ENCODE measurements at places on chromosomes 16 and 17.

DNA sequence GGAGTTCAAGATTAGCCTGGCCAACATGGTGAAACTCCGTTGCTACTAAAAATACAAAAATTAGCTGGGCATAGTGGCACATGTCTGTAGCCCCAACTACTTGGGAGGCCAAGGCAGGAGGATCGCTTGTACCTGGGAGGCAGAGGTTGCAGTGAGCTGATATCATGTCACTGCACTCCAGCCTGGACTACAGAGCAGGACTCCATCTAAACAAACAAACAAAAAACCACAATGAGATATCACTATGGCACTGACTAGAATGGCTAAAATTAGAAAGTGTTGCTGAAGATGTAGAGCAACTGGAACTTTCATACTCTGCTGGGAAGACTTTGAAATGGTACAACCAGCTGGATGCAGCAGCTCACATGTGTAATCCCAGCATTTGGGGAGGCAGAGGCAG is 6.5 kb upstream of the TNK1 start:
- DNase-seq = no peak

DNA sequence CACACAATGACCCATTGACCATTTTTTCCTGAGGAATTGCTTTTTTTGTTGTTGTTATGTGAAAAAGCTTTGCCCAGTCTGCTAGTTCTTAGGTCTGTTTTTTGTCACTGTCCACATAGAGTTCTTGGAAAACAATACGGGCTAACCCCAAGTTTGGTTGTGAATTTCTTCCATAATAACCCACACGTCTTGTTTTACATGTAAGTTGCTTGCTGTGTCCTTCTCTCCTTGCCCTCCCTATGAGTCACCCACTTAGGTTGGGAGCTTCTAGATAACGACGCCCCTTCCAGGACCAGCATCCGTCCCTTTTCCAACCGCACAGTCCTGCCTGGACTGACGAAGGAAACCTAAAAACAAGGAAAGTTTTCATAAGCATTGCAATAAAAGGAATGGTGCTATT is 175.3 kb upstream of the HS3ST3A1 start:
- no peak for DNase-seq

GRCh38 chr17:37212179-37212578 is 163.6 kb upstream of the C17orf78 start:
- DNase-seq = peak; percentile 5

DNA sequence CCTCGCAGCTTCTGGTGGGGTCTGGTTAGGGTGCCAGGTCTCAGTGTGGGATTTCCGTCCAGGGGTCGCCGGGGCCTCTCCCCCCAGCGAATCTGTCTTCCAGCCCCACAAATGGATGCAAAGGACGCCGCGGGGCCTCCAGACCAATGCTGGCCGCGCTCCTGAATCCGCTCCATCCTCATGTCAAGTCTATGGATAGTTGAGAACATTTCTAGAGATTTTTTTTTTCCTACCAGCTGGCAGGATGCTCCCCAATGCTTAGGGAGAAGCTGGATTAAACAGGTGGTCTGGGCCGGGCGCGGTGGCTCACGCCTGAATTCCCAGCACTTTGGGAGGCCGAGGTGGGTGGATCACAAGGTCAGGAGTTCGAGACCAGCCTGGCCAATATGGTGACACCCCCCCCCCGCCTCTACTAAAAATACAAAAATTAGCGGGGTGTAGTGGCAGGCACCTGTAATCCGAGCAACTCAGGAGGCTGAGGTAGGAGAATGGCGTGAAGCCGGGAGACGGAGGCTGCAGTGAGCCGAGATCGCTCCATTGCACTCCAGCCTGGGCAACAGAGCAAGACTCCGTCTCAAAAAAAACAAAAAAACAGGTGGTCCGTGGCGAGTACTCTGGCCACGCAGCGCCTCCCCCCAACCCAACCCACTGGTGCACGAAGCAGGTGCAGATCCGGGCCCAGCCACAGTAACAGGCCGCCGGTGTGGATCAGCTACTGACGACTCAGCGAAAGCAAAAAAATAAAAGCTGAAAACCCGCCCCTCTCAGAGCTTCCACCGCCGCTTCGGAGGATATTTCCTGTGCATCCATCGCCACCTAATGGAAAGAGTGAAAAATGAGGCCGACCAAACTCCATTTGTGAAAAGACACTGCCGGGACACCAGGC is 1.1 kb upstream of the NXN start:
- peak; percentile 86 for DNase-seq

DNA sequence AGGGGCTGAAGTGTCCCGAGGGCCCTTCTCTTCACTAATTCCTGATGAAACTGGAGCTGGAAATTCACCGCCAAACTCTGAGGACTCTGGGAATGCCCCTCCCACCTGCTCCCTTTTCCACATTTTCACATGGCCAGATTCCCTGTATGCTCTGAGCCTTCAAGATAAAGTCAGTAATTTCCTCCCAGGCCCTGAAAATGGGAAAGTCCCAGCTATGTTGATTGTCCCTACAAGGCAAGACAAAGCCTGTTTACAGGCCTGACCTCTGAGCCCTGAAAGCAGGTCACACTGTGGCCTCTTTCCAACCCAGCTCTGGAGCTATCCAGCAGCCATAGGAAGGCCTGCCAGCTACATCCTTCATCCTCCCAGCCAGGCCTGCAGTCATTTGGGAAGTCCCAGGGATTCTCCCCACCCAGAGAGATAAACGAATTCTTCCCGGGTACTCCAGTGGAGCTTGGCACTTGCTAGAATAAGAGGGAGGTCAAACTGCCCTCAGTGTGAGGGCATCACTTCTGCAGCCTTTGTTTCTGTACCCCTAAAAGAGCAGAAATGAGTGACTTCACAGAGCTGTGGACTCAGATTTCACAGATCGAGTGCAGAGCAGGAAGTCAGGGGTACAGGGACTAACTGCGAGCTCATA is 19.6 kb upstream of the CCL2 start:
- no peak for DNase-seq

GRCh38 chr16:1839554-1839953 is 12.5 kb downstream of the FAHD1 start:
- peak; percentile 80 for DNase-seq

- peak; percentile 68 for DNase-seq
Observed at GRCh38 chr16:21097151-21097550, 53.5 kb downstream of the DNAH3 start.

- no peak for DNase-seq
Observed at GRCh38 chr17:1169221-1169928, 10.4 kb downstream of the ABR start.

GRCh38 chr16:89620406-89620841 is 7.0 kb downstream of the DPEP1 start:
- no peak for DNase-seq

- DNase-seq = peak; percentile 77
Observed at GRCh38 chr17:75404223-75404730, 1.2 kb downstream of the GRB2 start.

GRCh38 chr17:21165922-21166594 is 39.3 kb downstream of the DHRS7B start:
- no peak for DNase-seq

DNA sequence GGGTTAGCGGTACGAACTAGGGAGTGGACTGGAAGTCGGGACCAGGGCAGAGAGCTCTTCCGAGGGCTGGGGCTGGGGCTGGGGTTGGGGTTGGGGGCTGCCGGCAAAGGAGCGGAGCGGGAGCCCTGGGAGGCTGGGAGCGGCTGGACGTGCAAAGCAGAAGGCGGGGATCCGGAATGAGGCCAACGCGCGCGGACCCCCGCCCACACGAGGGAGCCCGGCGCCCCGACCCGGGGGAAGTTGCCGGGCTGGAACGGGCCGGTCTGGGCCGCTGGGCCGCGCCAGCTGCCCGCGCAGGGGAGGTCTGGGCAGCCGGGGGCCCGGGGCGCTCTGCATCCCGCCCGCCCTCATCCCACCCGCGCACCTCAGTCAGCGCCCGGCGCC is 323 bp downstream of the ST3GAL2 start:
- DNase-seq = no peak

DNA sequence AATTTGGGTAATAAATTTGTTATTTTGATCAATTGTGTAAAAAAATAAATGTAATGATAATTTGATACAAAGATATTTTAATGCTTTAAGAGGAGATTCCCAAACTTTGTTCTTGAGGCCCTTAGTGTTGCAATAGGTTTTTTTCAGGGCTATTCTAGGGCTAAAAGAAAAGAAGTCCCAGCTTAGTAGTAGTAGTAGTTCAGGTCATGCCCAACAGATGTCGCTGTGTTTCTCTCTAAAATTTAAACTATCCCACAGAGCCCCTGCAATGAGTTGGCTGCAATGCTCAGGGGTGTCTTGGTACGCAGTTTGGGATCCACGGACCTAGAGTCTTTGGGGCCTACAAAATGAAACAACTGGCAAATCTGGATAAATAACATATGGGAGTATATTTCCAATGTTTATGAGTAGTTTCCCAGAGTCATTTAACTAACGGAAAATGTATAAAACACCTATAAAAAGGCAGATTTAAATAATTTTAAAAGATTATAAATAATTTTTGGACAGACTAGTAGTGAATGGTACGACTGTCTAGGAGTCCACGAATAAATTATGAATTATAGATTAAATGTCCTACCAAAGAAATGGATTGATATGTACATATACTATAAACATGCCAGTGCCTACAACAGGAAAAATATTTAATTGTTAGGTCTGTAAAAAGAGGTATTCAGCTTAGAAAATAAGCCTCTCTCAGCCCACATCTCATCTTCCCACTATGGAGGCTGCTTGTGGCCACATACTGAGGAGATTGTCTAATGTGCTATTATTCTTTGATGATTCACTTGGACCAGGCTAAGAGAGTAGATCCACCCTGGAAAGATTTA is 228.5 kb upstream of the PMFBP1 start:
- peak; percentile 71 for DNase-seq

GRCh38 chr17:40517286-40517662 is 15.9 kb upstream of the TNS4 start:
- no peak for DNase-seq

DNA sequence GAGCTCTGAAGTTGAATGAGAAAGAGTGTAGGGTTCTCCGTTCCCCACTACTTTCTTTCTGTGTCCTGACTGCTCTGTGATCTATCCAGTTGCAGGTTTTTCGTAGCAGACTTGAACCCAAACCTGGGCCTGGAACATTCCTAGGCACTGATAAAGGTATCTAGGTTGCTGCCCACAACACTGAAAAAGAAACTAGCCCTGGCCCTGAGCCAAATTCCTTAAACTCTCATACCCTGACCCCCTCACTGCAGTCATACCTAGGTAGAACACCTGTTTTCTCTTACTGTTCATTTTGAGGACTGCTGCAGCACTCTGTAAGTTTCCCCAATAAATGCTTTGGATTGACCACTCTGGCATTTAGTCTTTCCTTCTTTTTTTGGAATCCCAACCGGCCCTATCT is 5.4 kb downstream of the HYDIN start:
- no peak for DNase-seq

DNA sequence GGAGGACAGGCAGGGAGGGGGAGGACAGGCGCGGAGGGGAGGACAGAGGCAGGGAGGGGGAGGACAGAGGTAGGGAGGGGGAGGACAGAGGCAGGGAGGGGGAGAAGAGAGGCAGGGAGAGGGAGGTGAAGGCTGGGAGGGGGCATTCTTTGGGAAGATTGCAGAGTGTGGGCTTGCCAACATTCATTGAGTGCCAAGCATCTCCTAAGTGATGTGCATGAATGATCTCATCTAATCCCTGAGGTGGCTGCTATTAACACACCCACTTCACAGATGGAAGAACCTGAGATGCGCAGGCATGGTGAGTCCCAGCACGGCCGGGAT is 58.3 kb downstream of the NT5M start:
- DNase-seq = no peak

DNA sequence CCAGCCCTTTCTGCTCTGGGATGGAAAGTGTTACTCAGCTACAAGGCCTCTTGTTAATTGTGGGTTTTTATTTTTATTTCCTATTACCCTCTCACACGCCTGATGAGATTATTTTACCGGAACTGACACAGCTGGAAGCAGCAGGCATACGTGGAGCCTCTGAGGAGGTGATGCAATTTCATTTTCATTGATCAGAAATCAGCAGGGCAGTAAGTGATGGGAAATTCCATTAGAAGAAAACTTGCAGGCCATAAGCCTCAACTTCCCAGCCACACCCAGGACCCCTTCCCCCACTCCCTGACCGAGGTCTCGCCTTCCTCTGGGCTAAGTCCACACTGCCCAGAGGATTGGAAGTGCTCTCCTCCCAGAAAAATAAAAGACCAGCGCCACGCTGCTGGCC is 69.7 kb downstream of the ZFHX3 start:
- DNase-seq = peak; percentile 49

DNA sequence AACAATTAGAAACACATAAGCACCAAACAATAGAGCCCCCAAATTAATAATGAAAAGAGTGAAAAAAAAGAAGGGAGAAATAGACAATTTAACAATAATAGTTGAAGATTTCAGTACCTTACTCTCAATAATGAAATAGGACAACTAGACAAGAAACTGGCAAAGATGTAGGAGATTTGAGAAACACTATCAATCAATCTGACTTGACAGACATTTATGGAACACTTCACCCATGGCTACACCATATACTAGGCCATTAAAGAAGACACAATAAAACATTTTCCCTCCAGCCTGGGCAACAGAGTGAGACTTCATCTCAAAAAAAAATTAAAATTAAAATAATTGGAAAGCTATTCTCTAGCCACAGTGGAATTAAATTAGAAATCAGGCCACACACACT is 5.0 kb upstream of the DUS1L start:
- DNase-seq = no peak

GRCh38 chr17:51079049-51079448 is 41.6 kb downstream of the SPAG9 start:
- peak; percentile 68 for DNase-seq

DNA sequence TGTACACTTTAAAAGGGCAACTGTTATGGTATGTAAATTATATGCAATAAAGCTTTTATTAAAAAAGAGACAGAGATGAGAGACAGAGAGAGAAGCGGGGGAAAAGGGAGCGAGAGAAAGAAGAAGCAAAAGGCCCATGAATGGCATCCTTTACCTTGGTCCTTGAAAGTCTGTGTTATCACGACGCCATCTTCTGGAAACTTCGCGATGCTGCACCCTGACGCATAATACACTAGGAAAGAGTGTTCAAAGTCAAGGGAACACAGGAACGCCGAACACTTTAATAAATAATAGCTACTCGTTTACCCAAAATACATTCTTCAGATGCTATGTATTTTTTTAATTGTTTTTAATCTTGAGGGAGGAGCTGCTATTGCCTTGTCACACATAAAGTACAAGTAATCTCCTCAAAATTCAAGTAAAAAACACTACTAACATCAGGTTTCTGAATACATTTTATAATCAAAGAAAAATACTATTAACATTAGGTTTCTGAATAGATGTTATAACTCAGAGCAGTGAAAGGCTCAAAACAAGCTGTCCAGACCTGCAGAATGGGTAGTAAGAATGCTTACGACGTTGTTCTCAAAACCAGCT is 23.0 kb upstream of the SLC38A8 start:
- DNase-seq = peak; percentile 55

DNA sequence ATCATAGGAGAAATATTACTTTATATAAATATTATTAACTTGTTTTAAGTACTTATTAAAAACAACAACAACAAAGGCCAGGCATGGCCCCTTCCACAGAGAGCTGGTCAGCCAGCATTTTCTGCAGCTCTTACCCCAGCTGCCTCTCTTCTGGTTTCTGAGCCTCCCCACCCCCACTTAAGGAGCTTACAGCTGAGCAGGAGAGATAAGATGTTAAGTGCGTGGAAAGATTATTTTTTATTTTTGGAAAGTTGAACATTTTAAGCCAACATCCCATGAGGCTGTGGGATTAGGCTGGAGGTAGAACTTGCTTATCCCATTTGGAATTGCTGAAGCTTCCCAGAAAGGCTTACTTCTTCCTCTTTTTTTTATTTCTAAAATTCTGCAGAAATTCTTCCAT is 401.2 kb downstream of the SEC14L1 start:
- DNase-seq = no peak

All from fibroblast of skin of right biceps (primary cell).